Stimulated activated CD4-positive, alpha-beta T cell treated with anti-CD3 and anti-CD28 coated beads, Interleukin-4, amount 100 ng/mL, for 48 hours (primary cell): ENCODE measurements at places on chromosomes 4 and X.

- DNase-seq: peak; percentile 0
Observed at GRCh38 chr4:157674699-157675098, 454.2 kb downstream of the GRIA2 start.

DNA sequence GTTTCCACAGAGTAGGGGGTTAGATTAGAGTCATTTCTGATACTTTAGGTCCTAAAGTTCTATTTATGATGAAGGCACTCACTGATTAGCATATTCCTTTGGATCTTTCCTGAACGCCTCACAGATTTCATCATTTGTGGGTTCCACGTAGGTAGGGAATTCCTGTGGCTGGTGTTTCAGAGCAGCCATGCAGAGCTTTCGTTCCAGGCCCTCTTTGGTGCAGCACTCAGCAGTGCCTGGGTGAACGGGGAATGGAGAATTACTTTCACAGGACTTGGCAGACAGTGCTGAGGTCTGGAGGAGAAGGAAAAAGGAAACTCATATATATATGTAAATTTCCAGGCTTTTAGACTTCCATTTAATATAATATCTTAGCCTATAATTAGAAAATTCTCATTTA lies 18.5 kb downstream of the GC start:
- DNase-seq: no peak

- DNase-seq: no peak
Observed at GRCh38 chrX:47166126-47166525, 21.1 kb downstream of the RBM10 start.

DNA sequence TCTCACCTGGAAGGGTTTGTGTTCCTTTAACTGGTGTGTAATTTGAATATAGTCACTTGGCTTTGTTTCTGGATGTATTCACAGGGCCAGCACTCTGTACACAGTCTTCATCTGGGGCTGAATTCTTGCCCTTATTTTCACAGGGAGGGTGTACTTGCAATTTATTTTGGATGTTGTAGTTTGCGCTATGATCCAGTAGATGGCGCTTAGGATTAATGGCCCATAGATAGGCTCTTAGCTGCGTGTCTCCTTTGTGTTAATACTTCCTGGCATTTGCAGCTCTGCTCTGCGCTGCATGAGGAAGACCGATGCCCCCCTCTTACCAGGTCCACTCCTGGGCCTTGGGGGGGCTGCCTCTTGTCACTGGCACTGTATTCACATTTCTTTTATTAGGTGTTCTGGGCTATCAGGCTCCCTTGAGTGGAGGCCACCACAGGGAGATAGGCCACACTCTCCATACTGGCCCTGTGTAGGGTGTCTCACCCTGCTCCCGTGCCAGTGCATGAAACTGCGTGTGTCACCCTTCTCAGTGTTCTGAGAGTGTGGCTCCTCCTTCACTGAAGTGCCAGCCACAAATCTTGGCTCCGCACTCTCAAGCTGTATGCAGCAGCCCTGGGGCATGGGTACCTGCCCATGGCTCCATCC lies 562.2 kb downstream of the ZIC3 start:
- DNase-seq: no peak

DNA sequence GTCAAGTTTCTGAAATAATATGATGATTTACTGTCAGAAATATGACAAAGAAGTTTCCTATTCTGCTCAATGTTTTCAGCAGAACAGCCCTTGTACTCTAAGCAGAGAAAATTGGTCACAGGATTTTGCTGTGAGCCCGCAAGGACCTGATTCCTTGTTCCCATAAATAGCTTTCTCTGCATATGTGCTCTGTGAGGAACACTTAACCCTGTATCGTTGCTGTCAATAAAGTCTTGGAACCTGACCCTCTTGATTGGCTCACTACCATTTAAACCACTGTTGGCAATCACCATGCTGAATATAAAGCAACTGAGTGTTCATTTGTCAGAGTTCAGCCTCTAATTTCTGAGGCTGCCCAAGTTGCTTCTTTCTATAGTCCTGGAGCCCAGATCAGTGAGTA lies 158.2 kb upstream of the NOCT start:
- no peak for DNase-seq

GRCh38 chrX:143621276-143621675 lies 14.6 kb downstream of the SLITRK4 start:
- no peak for DNase-seq

GRCh38 chr4:43607400-43607799 lies 714.9 kb downstream of the GRXCR1 start:
- DNase-seq: no peak
